Frontal cortex (tissue), 4 donors: ENCODE measurements at places on chromosomes 12 and 14. TPM values are rescaled to one million over a fixed set of nuclear protein-coding genes. Genes with fewer than 3 reads are reported as not detected.

Gene GPRC5D
- total RNA-seq: not detected

Gene CEP83
- 22.0 TPM for total RNA-seq

Gene SPTB
- total RNA-seq: 16.7 TPM

Gene RPGRIP1
- not detected for total RNA-seq

Gene RAD9B
- 1.2 TPM for total RNA-seq

Gene HOXC4
- total RNA-seq: not detected

Gene ACOT6
- not detected for total RNA-seq

Gene CIROP
- not detected for total RNA-seq

Gene KERA
- 1.2 TPM for total RNA-seq

Gene NINJ2
- total RNA-seq: 2.9 TPM

Gene CLEC2A
- not detected for total RNA-seq

Gene M6PR
- total RNA-seq: 97.4 TPM

Gene PROX2
- total RNA-seq: not detected

Gene TPH2
- under 0.01 TPM for total RNA-seq

Gene CATSPERB
- total RNA-seq: 4.1 TPM

Gene LTBP2
- 1.2 TPM for total RNA-seq

Gene ASB2
- total RNA-seq: under 0.01 TPM

Gene C12orf50
- not detected for total RNA-seq

Gene TSPAN8
- not detected for total RNA-seq

Gene KRT85
- not detected for total RNA-seq

Gene RPS6KA5
- total RNA-seq: 8.2 TPM

Gene OLR1
- 4.1 TPM for total RNA-seq

Gene RNASE3
- not detected for total RNA-seq

Gene BATF
- 0.82 TPM for total RNA-seq

Gene KRT79
- total RNA-seq: not detected

Gene ALX1
- under 0.01 TPM for total RNA-seq

Gene NEUROD4
- 2.9 TPM for total RNA-seq

Gene CIT
- total RNA-seq: 11.4 TPM

Gene TMED8
- total RNA-seq: 25.3 TPM
